Naive thymus-derived CD4-positive, alpha-beta T cell (primary cell): ENCODE measurements at places on chromosomes 12 and 14. TPM values are rescaled to one million over a fixed set of nuclear protein-coding genes. Genes with fewer than 3 reads are reported as not detected.

DNA sequence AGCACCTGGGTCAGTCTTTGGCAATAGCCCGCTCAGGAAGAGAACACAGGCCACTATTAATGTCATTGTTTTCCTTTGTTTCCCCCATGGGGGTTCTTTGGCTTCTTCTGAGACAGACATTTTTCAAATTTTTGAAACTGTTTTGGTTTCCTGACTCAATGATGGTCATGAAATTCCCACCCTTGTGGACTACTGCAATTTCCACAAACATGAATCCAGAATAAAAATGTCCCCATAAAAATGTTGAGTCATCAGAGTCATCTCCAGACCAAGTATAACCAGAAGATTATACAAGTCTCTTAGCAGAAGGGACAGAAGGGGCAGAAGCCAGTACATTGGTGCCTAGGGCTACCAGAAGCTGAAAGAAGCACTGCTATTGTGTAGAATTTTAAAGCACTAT lies 29.1 kb downstream of the SLCO1A2 start:
- no peak for DNase-seq
- no peaks in the 10 kb centered on the region for H3K36me3 ChIP-seq
- no peak overlapping the region for H3K4me3 ChIP-seq
- no peak overlapping the region for H3K27ac ChIP-seq
- peaks cover 6% of the 10 kb centered on the region for H3K27me3 ChIP-seq
- H3K4me1 ChIP-seq = no peaks in the 10 kb centered on the region

DNA sequence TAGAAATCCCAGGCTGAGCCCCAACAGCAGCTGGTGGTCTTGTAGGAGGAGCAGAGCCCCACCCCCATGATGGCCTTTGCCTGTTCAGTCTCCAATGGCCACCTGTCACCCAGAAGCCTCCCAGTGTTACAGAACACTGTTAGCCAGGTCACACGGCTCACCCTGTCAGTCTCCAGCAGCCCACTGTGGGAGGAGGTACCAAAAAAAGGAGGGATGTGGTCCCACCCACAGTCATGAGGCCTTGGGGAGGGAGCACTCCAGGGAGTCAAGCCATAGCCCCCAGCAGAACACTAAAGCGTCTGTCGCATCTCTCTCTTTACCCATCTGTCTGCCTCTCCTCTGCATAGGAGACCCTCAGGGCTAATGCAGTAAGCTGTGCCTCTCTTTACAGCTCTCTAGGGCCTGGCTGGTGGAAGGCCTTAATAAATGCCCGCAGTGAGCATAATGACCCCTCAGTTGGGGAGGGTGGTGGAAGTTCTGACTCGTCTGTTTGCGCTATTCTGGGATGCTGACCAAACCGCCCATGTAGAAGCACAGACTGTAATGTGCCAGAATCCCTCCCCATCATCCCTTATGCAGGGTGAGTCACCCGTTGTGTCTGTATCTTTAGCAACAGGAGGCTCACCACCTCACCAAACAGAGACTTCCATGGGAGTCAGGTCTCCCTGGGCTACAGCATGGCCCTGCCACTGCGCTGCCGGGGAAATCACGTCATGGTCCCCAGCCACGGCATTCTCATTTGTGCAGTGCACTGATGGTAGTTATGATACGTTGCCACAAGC lies 14.6 kb downstream of the C14orf132 start:
- H3K27ac ChIP-seq = no peak overlapping the region
- no peaks in the 10 kb centered on the region for H3K27me3 ChIP-seq
- no peak for DNase-seq
- H3K36me3 ChIP-seq = no peaks in the 10 kb centered on the region

TMCC3 gene
- total RNA-seq = 0.05 and 0.10 TPM in 2 replicates

A2M gene
- total RNA-seq = not detected in 2 replicates
